ENCODE measurements at places on chromosomes 12 and 14. TPM values are rescaled to one million over a fixed set of nuclear protein-coding genes. Genes with fewer than 3 reads are reported as not detected.

Gene TCL1A
- polyA plus RNA-seq: 3.2 TPM

Gene MYO1A
- not detected for polyA plus RNA-seq

GRCh38 chr14:64800000-64800399 is 79.7 kb downstream of the SPTB start:
- no peak overlapping the region for H3K27ac ChIP-seq
- no peak for DNase-seq
- no peaks in the 10 kb centered on the region for H3K4me1 ChIP-seq

DNA sequence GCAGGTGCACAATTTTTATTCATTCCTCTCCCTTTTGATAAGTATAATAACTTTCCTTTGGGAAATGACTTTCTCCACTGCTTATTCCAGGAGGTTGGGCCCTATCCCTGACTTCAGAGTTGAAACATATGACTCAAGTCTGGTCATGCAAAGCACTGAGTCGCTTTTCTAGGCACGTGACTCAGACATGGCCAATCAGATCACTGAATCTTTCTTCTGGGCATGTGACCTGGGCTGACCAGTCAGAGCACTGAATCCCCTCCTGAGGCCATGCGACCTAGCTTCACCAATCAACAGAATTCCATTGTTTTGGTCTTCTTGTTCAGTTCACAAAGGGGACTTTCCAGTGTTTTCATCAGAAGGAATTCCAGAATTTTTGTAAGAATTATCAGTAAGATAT is 377.1 kb upstream of the KITLG start:
- no peak overlapping the region for H3K27ac ChIP-seq
- no peak for DNase-seq
- no peaks in the 10 kb centered on the region for H3K36me3 ChIP-seq
- no peaks in the 10 kb centered on the region for H3K4me1 ChIP-seq
- H3K4me3 ChIP-seq: no peak overlapping the region
- H3K27me3 ChIP-seq: no peaks in the 10 kb centered on the region

DNA sequence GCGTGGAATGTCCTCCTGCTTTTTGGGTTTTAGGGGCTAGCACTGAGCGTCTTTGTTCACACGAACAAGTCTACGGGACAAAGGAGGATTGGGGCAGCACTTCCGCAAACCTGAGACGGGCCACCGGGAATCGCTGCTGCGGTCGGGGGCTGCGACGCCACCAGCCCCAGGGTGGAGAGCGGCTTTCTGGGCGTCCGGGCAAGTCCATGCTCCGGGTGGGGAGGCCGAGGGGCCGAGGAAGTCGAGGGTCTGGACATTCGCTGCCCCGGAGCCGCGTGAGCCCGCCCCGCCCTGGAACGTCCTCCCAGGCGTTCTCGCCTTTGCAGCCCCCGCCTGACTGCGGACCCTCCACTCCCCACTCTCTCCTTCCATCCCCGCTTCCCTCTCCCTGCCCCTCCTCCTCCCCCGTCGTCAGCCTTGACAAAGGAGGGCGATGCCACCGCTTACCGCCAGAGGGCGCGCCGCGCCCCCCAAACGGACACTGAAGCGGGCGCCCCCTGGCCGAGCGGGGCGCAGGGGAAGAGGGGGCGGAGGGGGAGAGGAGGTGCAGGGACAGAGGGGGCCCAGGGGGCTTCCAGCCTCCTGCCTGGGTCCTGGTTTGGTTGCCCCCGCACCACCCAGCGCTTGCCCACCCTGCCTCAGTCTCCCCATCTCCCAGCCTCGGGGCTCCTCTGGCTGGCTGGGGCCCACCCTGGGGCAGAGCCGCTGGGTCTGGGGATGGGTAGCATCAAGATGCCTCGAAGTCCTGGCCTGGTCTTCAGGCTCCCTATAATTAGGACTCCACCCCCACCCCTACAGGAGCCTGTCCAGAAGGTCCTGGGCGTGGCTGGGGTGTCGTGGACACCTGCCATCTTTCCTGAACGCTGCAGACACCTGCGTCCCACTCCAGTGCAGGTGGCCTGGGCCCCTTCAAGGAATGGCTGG is 39.1 kb upstream of the INF2 start:
- peaks cover 4% of the 10 kb centered on the region for H3K27me3 ChIP-seq
- H3K27ac ChIP-seq: no peak overlapping the region

DNA sequence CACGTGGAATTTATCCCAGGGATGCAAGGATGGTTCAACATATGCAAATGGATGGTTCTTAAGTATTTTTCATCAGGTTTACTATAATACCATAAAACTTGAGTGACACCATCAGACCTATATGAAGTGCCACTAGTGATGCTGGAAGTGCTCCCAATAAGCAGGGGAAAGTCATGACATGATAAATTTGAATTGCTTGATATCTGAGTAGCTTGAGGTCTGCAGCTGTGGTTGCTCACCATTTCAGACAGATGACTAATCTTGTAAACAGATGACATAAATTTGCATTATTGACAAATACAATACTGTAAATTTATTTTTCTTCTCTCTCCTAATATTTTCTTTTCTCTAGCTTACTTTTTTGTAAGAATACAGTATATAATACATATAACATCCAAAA is 13.7 kb upstream of the PRPF39 start:
- no peak overlapping the region for H3K27ac ChIP-seq
- no peaks in the 10 kb centered on the region for H3K27me3 ChIP-seq
- H3K36me3 ChIP-seq: no peaks in the 10 kb centered on the region
- H3K4me1 ChIP-seq: no peaks in the 10 kb centered on the region
- DNase-seq: no peak
